ENCODE measurements at places on chromosomes 11 and 22.

- no peak for DNase-seq
These were observed 81.4 kb downstream of the TBC1D22A start for GRCh38 chr22:46843821-46844255.

DNA sequence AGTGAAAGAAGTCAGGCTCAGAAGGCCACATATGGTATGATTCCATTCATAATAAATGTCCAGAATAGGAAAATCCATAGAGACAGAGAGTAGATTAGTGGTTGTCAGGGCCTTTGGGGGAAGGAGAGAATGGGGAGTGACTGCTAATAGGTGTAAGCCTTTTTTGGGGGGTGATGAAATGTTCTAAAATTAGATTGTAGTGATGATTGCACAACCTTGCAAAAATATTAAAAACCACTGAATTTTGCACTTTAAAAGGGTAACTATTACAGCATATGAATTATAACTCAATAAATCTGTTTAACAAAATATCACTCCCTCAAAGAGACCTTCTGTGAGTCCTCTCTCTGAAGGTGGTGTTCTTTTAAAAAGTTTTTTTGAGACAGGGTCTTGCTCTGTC lies 72.3 kb upstream of the GRK3 start:
- no peak for DNase-seq

GRCh38 chr11:20327377-20327935 lies 36.1 kb upstream of the HTATIP2 start:
- DNase-seq = no peak

- no peak for DNase-seq
These were observed 457.0 kb downstream of the DLG2 start for GRCh38 chr11:85170184-85170583.

GRCh38 chr22:30140414-30140813 lies 60.1 kb downstream of the HORMAD2 start:
- no peak for DNase-seq

DNA sequence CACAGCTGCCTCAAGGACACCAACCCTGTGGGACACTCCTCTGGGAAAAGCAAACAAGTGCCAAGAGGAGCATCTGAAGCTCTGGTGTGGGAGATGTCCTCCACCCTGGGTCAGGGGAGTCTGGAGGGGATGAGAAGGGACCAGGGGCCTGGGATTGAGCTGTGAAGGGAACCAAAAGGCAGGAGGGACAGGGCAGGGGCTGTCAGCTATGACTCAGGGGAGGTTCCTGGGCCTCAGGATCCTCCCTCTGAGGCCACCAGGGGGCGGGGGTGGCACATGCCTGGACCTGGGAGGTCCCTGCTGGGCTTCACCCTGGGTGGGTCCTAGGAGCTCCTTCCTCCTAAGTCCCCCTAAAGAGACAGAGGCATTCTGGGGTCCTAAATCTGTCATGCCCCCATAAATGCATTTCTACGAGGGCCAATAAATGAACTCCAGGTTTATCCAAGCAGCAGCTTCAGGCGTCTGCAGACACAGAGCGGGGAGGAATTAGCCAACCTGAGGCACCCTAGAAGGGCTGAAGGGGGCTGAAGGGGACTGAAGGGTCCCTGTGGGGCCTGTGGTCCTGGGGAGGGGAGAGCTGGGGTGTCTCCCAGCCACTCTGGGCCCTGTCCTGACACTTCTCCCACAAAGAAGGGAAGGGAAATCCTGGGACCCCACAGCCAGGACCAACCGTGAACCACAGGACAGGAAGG lies 31.9 kb upstream of the IGLL5 start:
- no peak for DNase-seq

- no peak for DNase-seq
These were observed 247.8 kb downstream of the TBC1D22A start for GRCh38 chr22:47010211-47010610.

GRCh38 chr11:48270621-48271020 lies 7.0 kb downstream of the OR4X1 start:
- no peak for DNase-seq

DNA sequence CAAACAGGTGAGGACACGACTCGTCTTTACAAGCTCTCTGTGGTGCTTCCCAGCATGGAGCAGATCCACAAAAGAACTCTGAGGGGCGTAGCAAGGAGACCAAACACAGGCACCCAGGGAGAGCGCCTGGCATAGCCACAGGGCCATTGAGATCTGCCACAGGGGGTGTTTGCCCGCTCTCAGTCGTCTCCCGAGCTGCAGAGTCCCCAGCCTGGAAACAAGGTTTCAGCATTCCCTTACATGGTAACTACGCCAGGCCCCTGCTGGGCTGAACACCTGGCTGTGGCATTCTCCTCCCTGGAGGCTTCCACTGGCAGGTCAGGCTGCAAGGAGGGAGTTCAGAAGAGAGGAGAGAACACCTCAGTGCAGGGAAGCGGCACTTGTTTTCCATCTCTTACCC lies 962.1 kb downstream of the NTM start:
- DNase-seq = no peak

DNA sequence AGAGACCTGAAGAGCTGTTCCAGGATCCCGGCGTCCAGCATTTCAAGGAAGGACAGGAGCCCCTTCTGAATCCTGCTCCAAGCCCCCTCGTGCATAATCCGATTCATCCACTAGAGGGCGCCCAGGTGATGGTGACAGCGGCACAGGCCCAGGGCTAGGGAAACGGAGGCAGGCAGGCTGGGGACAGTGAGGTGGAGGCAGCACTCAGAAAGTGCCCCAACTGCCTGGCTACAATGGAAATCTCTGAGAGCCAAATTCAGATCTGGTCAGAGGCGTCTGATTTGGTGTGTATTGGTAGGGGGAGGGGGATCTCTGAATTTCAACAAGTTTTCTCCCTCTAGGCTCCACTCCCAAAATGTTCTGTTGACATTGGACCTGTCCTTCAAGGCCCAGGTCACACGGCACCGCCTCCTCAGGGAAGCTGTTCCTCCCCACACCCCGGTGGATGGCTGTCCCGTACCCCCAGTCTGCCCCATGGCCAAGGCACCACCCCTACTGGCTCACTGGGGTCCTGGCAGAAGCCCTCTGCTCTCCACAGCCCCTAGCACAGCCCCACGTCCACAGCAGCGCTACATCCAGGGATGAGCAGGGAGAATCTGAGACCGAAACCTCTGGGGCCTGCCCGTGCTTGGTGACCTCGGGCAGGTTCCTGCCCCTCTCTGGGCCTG lies 142.9 kb downstream of the CRYBB2 start:
- peak; percentile 42 for DNase-seq

GRCh38 chr11:78397398-78397797 lies 20.2 kb downstream of the GAB2 start:
- no peak for DNase-seq

DNA sequence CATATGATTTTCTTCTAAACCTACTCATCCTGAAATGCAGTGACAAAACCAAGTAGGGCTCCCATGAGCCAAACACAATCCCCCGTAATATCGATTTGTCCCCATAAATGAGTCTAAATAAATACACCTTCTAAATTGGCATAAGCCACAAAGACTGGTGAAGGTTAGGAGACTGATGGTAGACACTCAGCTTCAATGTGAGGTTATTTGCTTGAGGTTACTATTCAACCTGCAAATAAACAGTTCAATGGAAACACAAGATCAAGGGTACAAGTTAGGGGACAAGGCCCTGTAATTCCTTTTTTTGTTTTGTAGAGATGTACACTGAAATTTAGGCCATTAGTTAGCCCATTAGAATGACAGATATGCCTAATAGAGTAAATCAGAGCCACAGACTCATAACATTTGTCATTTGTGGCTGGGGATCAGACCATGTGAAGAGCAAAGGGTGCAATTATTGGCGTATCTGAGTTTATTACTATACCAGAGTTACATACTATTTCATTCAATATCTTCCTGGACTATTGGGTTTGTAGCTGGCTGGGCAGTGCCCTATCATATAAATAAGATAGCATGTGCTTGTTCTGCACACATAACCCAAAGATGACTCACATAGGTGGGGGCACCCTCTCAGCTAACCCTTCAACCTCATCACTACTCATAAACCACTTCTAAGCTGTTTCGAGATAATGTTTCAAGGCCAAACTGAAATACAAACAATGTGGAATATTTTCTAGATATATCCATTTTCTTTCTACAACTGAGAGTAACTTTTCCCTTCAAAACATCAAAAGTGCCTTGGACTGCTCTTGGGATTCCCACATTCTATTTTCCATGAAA lies 695.3 kb downstream of the KCNA4 start:
- no peak for DNase-seq

GRCh38 chr11:62856333-62856895 lies 17.0 kb upstream of the WDR74 start:
- DNase-seq = peak; percentile 84

DNA sequence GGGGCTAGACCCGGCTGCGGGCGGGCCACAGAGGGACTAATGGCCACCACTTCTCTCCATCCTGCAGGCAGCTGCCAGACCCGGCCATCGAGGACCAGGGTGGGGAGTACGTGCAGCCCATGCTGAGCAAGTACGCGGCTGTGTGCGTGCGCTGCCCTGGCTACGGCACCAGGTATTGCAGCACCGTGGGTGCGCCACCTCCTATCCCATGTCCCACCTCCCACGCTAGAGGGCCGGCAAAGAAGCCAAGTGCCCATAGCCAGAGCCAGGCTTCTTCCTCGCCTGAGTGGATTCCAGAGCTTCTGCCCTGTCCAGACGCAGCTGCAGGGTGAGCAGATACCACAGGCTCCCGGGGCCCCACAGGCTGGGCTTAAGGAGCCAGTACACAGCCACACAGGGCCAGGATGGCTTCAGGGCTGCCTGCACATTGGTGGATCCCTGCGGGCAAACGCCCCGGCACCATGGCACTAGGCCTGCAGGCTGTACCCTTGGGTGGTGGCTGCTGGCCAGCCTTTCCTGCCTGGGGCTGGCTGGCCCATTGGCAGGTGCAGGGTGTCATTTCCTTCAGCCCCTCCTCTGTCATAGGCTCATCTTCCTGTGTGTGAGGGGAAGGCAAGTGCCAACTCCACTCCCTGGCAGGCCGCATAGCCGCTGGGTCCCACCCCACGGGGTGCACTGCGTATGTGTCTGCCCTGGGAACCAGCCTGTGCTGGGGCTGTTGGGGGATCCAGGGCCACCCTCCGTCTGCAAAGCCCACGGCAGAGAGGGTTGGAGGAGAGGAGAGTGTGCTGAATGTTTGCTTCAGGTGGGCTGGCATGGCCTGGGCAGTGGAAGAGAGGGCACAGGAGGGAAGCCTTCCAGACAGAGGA lies 16.5 kb upstream of the DGCR8 start:
- DNase-seq = no peak

GRCh38 chr11:77502346-77502905 lies 28.5 kb upstream of the PAK1 start:
- no peak for DNase-seq

DNA sequence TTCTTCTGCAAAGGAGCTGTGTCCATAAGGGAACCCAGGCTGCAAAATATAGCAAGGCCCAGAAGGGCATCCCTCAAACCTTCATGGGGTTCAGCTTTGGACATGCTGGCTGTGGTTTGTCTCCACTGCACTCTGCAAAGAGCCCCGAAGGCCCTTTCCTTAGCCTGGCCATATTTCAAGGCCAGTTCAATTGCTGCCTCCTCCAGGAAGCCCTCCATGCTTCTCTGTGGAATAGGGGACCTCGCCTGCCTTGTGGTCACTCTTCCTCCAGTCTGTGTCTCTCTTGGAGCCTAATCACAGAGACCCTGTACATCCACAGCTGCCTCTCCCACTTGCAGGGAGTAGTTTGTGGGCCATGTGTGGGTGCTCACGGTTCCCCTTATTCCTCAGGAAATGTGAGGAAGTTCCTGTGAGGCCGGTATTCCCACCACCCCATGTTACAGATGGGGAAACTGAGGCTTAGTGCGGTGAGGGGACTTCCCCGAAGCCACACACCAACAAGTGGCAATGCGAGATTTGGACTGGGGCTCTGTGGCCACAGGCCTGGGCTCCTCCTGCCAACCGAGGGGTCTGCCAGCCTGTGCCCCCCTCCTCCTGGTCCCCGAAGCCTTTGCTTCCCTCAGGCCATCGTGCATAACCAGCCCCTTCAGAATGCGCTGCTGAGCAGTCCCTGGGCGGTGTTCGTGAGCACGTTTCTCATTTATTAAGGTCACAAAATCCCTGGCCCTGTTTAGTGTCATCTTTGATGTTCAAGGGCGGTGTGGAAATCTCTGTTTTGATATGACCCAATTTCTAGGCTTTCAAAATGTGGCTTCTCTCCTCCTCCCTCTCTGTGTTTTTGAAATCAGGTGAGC lies 65.8 kb downstream of the PARVB start:
- no peak for DNase-seq

DNA sequence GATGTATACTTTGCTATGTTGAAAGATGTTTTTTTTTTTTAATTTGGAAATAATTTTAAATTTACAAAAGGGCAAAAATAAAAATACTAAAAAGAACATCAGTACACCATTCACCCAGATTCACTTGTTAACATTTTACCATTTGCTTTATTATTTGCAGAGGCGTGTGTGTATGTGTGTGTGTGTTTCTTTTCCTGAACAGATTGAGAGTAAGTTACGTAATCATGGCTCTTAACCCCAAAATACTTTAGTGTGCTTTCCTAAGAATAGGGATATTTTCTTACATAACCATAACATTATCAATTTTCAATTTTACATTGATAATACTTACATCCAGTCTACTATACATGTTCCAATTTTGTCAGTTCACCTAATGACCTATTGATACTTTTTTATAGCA lies 91.5 kb upstream of the HORMAD2 start:
- DNase-seq = no peak

- no peak for DNase-seq
These were observed 36.7 kb downstream of the FBXO7 start for GRCh38 chr22:32511274-32511673.

GRCh38 chr11:6438979-6439571 lies 1.7 kb downstream of the HPX start:
- peak; percentile 55 for DNase-seq

- no peak for DNase-seq
These were observed 25.5 kb downstream of the KREMEN1 start for GRCh38 chr22:29098296-29098695.

DNA sequence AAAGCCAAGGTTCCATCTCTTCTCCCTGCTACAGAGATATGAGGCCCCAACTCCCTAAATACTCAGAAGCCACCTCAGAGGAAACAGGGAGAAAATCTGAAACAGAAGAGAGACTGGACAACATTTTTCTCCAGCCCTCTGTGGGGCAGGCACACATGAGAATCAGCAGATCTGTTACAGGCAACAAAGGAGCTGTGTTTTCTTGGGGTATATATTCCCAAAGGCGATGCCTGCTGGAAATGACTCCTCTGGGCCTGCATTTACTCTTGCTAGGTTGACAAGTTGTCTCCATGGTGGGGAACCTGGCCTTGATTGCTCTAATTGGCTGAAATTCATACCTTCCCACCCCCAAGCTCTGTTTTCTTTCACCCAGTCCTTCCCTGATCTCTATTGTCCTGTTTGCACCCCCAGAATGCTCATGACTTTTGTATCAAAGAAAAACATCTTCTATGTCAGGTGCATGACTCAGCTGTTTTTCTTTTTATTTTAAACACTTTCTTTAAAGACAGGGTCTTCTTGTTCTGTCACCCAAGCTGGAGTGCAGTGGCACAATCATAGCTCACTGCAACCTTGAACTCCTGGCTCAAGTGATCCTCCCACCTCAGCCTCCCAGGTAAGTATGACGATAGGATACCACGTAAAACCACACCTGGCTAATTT lies 23.5 kb upstream of the P2RY6 start:
- no peak for DNase-seq

- DNase-seq = no peak
These were observed 122.8 kb upstream of the MTNR1B start for GRCh38 chr11:92846491-92847125.

- no peak for DNase-seq
These were observed 1.9 kb upstream of the CTSF start for GRCh38 chr11:66570079-66570849.
